ENCODE measurements at places on chromosomes 1 and 21.
A peak's percentile ranks its signal among the peaks of the same experiment; 100 is the strongest.

- no peak for DNase-seq
These were observed 17.5 kb upstream of the VSIG8 start for GRCh38 chr1:159879977-159880376.

DNA sequence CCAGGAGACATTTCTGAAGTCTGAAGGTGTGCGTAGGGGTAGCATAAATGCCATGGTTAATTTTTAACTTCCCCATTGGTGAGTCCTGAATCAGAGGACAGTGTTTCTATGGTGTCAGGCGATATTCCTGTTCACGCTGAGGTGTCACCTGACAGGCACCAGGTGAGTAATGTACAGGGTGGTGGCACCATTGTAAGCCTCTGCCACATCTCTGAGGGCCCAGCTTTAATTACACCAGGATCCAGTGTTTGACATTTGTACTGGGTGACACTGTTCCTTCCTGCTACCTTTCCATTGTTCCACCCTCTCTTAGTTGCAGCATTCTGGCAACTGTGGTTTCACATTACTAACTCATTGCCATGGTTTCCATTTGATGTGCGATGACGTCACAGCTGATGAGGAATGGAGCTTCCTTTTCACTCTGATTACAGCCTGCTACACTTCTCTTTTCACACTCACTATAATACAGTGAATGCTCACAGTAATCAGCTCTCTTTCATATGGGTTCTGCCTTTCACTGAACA lies 40.6 kb upstream of the MARK1 start:
- DNase-seq, result no peak

GRCh38 chr21:43867332-43867703 lies 2.3 kb downstream of the AGPAT3 start:
- no peak for DNase-seq

GRCh38 chr1:100051893-100052292 lies 80.8 kb downstream of the SASS6 start:
- DNase-seq, result no peak

DNA sequence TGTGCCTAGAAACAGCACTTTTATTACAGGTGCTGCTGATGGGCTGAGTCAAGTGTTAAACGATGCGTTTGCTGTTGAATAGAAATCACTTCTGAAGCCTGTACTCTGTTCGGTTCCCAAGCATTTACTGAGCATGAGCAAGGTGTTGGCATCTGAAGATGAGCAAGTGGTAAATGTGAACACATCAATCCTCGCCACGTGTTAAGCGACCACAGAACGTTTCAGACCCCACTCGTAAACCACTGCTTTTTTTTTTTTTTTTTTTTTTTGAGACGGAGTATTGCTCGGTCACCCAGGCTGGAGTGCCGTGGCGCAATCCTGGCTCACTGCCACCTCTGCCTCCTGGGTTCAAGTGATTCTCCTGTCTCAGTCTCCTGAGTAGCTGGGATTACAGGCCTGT lies 241.2 kb downstream of the SETD4 start:
- DNase-seq, result no peak

- DNase-seq, result no peak
These were observed 68.3 kb upstream of the BCAR3 start for GRCh38 chr1:93749894-93750301.

- no peak for DNase-seq
These were observed 10.6 kb downstream of the GALNT2 start for GRCh38 chr1:230077436-230078213.

DNA sequence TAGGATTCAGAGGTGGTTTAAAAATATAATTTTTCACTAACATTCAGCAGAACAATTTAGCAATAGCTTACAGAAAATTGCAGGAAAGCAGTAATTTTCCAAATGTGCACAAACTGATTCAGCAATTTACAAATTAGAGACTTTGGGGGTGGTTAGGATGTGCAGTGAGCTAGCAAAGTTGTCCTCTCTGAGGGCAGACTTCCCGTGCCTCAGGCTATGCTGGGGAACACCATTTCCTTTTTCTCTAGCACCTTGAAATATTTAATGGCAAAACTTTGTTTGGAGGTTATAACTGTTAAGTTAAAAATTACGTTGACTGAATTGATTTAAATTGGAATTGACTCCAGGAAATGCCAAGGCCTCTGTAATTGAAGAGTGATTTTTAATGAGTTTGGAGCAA lies 258.9 kb downstream of the PTBP2 start:
- no peak for DNase-seq

DNA sequence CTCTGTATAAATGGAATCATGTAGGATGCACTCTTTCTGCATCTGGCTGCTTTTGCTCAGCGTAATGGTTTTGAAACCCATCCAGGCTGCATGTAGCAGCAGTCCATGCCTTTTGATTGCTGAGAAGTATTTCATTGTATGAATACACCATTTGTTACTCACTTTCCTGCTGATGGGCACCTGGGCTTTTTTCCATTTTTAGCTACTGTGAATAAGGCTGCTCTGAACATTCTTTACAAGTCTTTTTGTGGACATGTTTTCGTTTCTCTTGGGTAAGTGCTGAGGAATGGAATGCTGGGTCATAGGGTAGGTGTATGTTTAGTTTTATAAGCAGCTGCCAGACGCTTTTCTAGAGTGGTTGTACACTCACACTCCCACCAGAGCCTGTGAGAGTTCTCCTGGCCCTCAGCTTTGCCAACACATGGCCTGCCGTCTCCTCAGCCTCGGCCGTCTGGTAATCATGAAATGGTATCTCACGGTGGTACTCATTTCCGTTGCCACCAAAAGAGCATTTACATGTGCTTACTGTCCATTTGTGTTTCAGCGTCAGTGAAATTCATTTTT lies 22.7 kb downstream of the SLX9 start:
- no peak for DNase-seq

DNA sequence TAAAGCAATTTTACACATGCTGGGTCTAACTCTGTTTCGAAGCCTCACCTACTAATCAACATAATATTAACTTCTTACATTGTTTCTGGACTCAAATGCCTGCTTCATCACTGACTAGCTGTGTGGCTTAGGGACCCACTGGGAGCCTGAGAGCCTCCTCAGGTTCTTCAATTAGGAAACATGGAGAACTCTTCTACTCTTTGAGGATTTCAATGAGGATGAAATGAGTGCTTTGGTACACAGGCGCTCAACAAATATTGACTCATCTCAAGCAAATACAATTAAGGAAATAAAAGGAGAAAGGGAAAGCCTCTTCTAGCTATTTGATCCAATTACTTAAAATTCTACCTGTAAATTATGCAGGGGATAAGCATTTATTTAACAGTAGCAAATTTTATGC lies 84.4 kb upstream of the JAK1 start:
- no peak for DNase-seq

DNA sequence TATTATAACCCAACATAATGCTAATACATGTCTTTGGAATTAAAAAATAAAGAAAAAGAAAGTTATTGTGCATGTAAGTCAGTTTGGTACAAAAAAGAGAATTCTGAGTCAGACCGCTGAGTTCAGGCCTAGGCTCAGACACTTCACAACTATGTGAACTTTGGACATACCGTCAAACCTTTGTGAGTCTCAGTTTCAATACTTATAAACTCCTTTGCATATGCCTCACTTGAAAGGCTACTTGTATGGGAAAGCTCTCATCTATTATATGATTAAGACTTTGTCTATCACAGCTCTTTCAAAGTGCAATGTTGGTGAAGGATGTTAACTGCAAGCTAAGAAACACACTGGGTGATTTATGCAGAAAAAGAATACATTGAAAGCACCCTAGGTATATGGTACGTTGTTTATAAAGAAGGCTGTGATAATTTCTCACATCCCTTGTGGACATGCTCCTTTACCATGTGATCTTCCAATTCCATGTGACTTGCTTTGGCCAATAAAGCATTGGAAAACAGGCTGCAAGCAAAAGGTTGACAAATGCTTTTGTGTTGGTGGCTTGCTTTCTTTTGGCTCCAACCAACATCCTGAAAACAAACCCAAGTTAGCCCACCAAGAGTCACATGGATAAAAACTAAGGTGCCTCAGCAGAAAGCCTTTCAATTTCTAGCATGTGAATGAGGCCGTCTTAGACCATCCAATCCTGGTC lies 49.6 kb downstream of the INTS7 start:
- DNase-seq, result no peak

- DNase-seq, result no peak
These were observed 14.8 kb downstream of the MFSD2A start for GRCh38 chr1:39969531-39970270.

DNA sequence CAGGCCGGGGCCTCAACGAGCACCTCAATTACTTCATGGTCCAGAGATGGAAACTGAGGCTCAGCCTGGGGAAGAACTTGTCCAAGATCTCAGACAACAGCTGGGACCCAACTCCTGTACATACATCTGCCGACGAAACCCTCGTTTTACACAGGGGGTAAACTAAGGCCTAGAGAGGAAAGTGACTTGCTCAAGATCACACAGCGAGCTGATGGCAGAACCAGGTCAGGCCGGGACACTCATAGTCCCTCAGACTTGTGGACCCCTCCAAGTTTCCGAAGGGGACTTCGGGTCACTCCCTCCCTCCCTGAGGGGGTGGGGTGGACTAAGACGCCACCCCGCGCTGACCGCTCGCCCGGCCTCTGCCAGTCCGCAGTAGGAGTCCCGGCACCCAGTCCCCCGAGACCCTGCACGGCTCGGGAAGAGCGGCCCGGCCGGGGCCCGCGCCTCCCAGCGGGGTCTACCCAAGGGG lies 430 bp downstream of the WASF2 start:
- peak; percentile 77 for DNase-seq

- no peak for DNase-seq
These were observed at the start of gene MR1 for GRCh38 chr1:181033799-181034451. TSS of gene MR1 (plus strand) at chr1:181033983. CDS start at chr1:181034008, 25 bp downstream.

DNA sequence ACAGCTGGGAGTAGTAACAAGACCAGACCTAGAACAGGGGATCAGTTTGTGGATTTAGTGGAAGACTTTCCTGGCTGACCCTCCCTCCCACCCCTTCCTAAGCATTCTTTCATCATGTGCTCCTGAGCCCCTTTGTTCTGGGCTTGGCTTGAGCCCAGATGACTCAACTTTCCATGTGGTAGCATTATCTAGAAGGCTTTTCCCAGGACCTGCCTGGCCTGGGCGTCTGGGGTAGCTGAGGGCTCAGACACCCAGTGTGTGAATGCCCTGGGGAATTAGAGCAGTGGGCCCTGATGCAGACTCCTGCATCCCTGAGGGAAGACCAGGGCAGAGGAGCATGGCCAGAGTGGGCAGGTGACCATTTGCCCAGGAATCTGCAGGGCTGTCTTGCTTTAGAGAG lies 44.1 kb upstream of the TSPAN2 start:
- DNase-seq, result no peak

GRCh38 chr1:208855403-208855802 lies 611.2 kb upstream of the PLXNA2 start:
- DNase-seq, result no peak

- DNase-seq, result no peak
These were observed 102.2 kb upstream of the RAB3GAP2 start for GRCh38 chr1:220374449-220374848.

DNA sequence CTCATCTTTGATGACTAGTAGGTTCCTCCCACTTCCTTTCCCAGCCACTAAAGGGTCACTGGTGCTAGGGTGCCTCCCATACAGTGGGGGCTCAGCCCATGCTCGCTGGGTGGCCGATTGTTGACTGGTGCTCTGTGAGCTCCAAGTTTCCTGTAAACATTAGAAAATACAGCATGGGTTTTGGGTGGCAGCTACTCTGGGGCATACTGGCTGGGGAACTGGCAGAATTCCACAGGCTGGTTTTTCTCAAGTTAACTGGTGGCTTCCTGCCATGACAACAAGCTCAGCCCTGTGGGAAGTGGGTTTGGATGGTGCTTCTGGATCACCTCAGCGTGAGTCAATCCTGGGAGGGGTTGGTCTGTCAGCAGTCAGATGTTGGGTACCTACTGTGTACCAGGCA lies 28.7 kb upstream of the CRNN start:
- DNase-seq, result no peak

DNA sequence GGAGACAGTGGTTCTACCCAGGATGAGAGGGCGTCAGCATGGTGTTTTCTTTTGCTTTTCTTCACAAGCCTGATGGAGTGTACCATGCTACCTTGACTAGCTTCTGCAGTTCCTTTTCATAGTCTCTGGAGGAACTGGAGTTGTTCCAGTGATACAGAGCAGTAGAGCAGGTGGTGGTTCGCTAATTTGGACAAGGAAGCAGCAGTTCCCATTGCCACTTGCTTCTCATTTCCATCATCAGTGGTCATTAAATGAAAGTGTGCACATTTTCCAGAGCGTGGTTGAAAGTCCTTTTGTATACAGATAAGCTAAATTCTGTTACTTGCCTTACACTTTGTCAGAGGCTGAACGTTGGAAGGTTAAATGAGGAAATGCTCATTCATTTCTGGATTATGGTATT lies 182.3 kb downstream of the C1orf21 start:
- no peak for DNase-seq

GRCh38 chr1:39733161-39733560 lies 5.5 kb upstream of the PPIE start:
- DNase-seq, result no peak

- DNase-seq, result no peak
These were observed 41.3 kb downstream of the WDTC1 start for GRCh38 chr1:27275696-27276095.

DNA sequence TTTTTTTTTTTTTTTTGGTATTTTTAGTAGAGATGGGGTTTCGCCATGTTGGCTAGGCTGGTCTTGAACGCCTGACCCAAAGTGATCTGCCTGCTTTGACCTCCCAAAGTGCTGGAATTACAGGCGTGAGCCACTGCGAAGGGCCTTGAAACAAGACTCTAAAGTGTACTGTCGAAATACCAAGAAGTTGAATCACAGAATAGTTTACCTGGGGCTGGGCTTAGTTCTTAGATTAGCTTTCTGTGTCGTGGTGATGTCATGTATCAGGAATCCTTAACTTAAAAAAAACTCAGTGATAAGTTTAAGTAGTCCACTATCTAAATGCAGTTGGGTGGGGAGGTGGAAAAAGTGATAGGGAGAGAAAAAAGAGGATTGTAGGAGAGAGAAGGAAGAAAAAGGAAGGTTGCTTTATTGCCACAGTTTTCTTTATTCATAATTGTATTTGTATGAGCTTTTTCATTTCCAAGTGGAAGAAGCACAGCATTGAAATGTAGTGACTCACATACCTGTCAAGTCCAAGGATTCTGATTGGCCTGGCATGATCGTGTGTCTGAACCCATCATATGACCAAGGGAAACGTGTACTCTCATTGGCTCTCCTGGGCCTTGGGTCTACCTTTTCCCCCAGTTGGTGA lies 13.4 kb downstream of the ITSN1 start:
- no peak for DNase-seq

DNA sequence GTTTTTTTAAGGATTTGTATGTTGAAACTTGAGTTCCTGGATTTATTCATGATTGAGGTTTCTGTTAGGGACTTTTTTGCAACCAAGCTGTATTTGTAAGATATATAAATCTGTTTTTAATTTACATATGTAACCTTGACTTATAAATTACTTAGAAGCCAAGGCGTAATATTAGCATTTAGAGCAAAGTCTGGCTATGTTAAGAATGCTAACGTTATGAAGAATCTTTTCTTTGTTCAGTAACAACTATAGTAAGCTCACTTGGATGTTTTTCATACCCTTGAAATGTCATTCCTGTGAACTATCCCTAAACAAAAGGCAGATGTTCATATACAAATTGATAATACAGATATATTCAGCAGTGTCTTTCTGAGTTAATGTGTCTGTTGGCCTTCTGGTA lies 155.3 kb downstream of the MAGI3 start:
- DNase-seq, result no peak
